ENCODE measurements at places on chromosomes 11 and 22.
A peak's percentile ranks its signal among the peaks of the same experiment; 100 is the strongest.

DNA sequence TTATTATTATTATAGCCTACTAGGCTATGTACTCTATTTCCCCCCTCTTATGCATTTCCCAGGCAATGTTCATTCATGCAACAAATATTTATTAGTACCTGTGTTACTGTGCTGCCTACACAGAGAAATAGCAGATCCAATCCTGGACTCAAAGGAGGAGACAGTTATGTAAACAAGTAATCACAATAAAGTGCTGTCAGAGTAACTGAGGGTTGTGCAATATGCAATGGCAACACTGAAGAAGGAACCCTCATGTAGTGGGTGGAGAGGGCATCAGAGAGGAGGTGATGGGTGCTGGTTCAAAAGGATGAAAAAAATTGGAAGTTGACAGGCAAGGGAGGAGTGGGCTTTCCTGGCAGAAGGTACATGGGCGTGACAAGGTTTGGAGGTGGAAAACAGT is 886 bp upstream of the P4HA3 start:
- DNase-seq, result no peak

- no peak for DNase-seq
Measured at GRCh38 chr22:46507451-46508425, 29.7 kb downstream of the CELSR1 start.

DNA sequence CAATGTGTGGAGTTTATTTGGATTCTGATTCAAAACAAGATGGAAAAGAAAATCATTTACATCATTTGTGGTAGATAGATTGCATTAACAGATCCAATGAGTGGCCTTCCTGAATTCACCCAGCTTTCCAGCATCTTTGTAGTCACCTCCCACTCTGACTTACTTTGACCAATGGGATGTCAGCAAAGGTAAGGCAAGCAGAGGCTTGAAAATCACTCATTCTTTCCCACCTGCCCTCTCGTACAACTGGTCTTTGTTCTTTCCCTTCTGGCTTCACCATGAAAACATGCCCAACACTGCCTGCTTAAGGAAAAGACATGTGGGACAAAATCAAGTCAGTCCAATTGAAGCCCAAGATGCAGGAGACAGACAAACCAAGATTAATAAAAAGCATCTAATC is 202.1 kb downstream of the TTC28 start:
- DNase-seq, result no peak

DNA sequence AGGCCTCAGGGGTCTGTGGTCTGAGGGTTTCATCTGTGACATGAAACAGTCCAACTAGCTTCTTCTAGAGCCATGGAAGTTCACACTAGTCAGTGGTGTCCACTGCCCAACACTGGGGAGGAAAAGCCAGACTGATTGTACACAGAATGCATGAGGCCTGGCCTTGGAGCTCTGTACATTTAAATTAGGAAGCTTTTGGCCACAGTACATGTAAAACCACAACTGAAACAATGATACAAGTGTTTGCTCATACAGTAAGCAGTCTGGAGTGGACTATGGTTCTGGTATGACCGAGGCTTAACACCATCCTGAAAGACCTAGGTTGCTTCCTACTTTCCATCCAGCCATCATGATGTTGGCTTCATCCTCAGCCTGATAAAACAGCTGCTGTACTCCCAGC is 73.8 kb upstream of the SESN3 start:
- DNase-seq, result no peak

DNA sequence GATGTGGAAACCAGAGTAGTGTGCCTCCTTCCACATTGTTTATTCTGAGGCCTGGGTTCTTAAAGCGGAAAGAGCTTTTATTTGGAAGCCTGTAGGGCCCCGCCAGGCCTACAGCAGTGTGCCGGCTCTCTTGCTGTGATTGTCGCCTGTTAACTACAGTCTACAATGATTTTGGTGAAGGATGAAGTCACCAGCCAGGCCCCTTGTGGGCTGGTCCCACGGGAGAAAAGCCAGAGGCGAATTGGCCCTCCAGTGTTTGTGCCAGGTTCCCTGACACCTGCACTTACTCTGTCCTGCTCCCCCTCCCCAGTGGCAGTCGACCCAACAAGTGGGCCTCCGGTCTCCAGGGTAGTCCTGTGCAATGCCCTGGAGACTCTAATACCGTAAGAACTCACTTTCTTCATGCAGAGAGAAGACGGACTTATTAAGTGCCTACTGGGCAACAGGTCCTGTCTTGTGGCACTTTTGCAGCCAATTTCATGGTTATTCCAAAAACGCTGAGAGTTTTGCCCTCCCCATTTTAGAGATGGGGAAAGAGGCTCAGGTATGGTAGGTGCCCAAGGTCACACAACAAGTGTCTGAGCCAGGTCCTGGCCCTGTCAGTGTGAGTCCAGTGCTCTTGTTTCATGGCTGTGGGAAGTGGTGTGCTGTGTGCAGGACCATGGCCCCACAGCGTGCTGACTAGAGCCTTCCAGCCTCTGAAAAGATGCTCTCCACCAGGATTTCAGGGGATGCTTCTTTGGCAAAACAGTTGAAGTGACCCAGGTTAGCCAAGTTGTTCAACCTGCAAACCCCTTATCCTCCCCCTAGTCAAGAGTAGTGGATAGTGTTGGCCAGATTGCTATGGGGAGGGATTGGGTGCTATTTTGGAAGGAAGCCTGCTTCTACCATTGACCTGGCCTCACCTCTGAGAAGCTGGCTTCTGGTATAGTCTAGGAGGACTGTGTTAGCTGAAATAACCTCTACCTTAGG is 1.4 kb downstream of the MICAL2 start:
- DNase-seq, result no peak

DNA sequence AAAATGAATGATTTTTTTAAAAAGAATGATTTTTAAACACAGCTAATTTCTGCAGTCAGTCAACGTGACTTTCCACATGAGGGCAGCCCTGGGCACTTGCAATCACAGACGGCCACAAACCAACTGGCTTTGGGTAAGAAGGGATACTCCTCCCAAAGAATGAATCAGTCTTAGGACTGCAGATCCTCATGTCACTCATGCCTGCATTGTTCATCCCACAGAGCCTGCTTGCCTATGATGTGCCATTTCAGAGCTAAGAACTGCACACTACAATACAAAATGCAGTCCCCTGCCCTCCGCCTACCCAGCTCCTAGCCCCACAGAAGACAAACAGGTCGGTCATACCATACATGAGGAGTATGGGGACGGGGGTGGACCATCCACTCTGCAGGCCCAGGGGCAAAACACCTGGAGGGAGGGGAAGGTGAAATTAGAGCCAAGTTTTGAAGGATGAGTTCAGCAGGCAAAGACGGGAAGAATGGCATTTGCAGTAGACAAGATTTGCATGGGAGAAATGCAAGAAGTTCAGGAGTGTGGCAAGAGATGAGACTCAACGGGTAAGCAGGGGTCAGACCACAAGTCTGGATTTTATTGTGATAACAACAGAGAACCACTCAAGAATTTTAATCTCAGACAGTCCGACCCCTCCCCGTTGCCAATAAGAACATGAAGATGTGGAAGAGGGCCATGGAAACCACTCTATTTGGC is 24.7 kb downstream of the PACSIN2 start:
- no peak for DNase-seq

GRCh38 chr11:131671734-131672133 is 301.3 kb downstream of the NTM start:
- DNase-seq, result no peak

DNA sequence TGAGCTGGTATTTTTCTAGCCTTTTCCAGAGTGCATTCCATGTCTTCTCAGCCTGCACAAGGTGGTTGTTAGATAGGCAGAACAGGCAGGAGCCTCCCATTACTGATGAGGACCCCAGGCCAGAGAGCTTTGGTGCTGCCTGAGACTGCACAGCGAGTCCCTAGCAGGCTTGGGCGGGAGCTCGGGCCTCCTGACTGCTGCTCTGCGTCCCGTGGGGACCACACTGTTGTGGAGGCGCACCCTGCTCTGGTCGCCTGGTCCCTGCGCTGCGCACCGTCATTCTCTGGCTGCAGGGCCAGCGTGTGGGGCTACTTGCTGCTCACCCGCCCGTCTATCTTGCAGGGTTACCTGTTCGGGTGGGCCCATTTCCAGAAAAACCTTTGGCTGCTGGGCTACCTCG is 8.5 kb downstream of the TPCN2 start:
- peak; percentile 23 for DNase-seq

DNA sequence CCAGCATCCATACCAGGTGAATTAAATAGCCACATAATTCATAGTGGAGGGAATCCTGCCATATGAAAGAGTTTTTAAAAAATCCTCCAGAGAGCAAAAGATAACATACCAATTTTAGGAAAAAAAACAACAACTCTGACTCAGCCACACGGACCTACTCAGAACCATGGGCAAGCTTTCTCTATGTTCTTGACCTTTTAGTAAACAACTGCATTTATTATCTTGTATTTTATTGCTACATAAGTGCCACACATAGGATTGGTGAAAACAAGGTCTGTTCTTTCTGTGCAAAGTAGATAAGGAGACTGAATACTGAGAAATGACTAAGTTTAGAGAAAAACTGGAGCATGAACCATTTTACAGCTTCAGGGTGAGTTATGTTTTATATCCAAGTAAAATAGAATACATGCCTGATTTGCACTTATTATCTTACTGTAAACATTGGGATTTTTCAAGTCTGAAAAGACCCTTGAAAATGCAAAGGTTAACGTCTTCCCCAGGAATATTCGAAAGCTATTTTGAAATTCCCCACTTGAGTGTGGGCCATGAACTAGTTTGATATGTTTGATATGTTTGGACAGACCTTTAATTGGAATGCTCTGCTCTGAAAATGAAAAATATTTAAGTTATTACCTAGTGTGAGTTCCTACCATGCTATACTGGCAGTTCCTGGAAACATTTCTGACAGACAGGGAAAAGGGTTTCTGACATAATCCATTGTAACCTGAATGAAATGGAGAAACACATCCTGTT is 89.5 kb upstream of the DDI1 start:
- no peak for DNase-seq

DNA sequence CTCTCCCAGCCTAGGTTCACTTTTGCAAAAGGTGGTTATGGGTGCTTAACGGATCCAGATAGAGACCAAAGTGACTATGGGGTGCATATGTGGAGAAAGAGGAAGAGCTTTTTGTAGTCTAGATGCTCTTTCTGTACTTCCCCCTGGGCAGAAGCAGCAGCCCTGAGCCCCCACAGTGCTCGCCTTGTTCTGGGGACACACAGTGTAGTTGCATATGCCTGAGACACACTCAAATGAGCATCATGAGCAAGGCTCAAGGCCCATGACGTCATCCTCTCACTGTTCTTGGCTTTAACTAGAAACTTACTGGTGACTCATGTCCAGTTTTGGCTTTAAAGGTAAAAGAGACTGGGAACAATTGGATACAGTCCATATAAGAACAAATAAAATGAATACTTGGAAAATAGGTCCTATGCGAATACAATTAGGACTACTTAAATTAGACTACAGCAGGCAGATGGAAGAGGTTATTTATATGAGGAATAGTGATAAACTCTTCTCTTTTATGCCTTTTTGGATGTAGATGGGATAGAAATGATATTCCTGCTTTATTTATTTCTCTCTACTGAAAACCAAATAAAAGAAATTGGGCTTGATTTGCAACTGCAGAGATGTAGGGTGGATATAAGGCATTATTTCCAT is 20.1 kb upstream of the PEX26 start:
- DNase-seq, result no peak

DNA sequence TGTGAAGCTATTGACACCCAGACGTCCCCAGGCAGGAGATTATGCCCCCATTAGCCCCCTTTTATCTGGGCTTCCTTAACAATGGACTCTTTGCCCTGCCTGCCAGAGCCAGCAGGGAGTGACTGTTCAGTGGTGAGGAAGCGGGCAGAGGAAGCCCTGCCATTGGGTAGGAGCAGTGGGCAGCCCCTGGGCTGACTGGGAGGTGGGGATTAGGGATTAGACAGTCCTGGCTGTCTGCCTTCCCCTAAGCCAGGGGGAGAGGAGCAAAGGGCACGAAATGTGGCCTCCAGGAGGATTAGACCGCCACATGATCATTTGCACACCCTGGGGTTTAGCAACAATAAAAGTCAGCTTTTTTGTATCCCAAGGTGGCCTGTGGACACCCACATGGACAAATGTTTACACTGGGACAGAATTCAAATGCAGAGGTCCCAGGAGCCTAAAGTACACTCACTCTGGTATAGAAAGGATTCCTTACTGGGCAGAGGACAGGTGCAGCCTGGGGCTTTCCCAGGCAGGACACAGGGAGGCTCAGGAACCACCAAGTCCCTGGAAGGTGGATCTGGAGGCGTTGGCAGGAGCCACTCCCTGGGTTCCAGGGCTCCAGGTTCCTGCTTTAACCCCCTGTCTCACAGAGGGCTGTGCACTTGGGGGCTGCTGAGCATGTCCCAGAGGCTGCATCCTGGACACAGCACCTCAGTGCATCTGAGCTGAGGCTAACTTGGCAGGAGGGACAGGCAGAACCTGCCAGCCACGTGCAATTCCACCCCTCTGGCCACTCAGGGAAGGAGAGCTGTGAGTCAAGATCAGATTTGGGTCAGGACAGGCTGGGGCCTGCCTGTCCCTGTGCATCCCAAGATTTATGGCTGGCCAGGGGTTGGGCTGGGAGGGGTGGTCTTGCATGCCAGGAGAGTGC is 2.1 kb downstream of the PNPLA3 start:
- no peak for DNase-seq

DNA sequence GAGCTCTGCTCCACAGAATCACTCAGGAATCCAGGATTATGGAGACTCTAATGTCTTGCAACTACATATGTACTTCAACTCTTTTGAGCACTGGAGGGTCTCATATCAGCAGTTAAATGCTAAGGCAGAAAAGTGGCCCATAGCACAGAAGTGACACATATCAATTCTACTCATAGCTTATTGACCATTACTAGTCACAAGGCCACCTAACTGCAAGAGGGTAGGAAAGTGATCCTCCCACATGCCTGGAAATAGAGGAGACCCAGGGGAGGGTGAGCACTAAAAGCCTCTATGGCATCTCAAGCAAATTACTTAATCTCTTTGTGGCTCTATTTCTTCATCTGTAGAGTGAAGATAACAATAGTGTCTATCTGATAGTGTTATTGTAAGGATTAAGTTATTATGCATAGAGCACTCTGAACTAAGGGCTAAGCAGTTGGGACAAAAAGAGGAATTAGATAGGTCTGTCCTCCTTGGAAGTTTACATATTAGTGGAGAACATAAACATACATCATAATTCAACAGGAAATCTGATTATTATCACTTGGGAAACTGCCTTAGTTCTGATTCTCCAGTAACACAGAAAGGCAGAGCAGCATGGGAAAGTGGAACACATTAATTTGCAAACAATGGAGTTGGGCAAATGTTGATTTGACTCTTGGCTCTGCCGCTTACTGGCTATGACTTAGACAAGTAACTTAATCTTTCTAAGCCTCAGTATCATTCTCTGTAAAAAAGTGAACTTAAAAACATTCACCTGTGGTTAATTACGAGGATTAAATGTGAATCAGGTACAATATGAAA is 25.1 kb upstream of the USP47 start:
- no peak for DNase-seq

Measured in heart left ventricle (tissue), 16 donors.